CD4-positive, alpha-beta T cell treated with Interferon gamma for 1 hour (primary cell): ENCODE measurements at places on chromosomes 4 and X.

- DNase-seq: no peak
Measured at GRCh38 chr4:186881521-186882220, 158.0 kb upstream of the FAT1 start.

DNA sequence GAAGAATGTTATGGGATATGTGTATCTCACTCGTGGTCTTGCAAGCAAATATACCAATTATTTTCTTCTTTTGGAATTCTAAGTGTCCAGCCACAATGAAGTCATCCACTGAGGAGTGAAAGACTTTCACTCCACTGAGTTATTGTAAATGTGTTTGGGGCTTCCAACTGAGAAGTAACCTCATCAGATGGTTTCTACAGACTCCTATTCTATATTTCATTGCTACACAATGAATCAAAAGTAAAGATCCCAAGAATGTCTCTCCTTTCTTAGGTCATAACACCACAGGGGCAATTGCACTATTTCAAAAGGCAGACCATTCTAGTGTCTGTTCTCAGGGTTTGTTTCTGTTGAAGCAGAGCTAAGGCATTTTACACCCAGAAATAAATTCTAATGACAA is 12.3 kb upstream of the VCX2 start:
- DNase-seq: no peak

GRCh38 chrX:20374900-20375438 is 108.3 kb upstream of the RPS6KA3 start:
- no peak for DNase-seq

- no peak for DNase-seq
Measured at GRCh38 chr4:107183155-107183774, 147.2 kb upstream of the DKK2 start.

- no peak for DNase-seq
Measured at GRCh38 chrX:147838465-147839131, 73.1 kb upstream of the FMR1 start.

- no peak for DNase-seq
Measured at GRCh38 chr4:1771555-1772305, 21.4 kb upstream of the FGFR3 start.

GRCh38 chr4:123417813-123418212 is 21.2 kb downstream of the SPRY1 start:
- no peak for DNase-seq

- DNase-seq: no peak
Measured at GRCh38 chrX:119817130-119817690, 25.8 kb upstream of the RPL39 start.

DNA sequence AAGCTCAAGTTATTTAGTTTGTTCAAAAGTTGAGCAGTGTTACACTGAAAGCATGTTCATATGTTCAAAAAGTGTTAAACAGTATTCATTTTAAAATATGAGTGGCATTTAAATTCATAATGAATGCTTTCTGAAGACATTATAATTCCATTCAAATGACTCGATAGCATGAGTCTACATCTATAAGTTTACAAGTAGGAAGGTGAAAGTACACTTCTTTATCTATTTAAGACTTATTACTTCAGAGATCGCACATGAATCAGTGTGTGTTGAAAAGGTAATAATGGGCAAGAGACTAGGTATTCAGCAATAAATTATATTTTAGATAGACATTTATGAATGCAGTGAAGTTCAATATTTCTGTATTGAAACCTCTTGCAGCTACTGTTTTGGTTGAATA is 456.1 kb downstream of the GRXCR1 start:
- DNase-seq: no peak

DNA sequence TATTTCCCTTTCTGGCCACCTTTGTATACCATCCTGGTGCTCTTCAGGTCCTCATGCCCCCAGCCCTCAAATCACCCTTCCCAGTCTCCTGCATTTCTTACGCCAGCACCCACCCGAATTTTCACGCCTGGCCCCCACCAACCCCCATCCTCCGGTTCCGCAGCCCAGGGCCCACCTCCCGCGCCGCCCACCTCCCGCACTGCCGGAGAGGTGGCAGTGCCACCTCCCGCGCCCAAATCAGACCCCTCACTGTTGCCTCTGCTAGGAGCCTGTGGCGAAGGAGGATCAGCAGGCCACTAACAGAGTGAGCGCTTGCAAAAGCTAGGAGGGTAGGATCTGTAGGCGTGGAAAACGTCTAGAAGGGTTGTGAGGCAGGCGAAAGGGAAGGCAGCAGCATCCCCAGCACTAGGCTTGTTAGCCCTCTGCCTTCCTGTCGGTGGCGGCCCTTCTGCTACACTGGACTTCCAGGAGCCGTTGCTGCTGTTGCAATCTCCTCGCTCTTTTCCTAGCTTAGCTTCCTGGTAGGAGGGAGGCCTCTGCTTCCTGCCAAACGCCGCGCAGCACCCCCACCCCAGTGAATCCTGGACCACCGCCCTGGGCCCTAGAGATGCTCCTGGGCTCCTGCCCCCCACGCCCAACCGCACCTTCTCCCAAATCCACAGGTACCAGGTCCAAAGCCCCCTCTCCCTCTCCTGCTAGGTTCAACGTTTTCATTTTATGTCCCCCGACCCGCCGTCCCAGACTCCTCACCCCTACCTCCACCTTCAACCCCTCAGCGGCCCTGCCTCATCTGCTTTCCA is 51.0 kb downstream of the SPIN2B start:
- DNase-seq: no peak

GRCh38 chrX:41607264-41607832 is 81.4 kb upstream of the GPR34 start:
- no peak for DNase-seq

DNA sequence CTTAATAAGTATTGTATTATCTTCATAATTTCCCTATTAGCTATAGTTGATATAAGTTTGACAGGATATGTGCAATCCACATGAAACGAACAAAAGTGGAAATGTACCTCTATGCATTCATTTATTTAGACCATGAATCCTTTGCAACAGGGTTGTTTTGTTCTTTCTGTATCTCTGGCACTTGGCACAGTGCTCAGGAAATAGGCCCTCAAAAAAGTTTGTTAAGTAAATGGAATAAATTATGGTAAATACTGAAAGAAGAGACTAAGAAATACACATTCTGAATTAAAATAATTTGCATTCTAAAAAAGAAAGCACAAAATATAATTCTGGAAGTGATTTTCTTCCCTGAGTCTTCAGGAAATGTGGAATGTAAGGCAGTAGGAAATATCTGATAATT is 39.3 kb downstream of the TAPT1 start:
- no peak for DNase-seq

- DNase-seq: no peak
Measured at GRCh38 chr4:154714339-154715040, 29.3 kb upstream of the LRAT start.

DNA sequence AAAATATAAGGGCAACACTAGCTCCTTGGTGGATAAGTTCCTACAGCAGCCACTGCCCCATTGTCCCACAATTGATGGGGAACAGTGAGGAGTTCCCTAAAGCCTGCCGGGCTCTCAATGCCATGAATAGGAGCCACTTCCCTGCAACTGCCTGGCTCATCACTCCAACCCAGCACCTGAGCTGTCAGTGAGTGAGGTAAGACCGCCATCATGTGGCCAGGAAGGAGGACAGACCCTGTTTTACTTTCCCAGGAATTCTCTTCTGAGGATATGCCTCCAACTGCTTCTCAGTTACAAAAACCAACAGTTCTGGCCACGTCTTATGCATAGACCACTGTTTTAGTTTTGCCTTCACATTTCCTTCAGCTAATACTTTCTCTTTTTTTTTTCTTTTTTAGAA is 45.5 kb downstream of the SRPX start:
- DNase-seq: no peak

GRCh38 chrX:69919749-69920148 is 130.0 kb downstream of the AWAT2 start:
- no peak for DNase-seq

GRCh38 chr4:183099537-183100297 is 660 bp downstream of the WWC2 start:
- DNase-seq: no peak

DNA sequence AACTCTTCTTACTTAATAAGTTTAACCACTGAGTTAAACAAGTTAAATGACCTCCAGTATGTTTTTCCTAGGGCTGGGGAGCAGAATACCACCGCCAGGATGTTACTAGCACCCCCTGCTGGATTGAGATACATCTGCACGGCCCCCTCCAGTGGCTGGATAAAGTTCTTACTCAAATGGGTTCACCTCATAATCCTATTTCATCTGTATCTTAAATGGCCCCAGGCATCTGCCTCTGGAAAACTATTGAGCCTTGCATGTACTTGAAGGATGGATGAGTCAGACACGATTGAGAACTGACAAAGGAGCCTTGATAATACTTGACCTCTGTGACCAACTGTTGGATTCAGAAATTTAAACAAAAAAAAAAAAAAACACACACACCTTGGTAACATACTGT is 61.5 kb upstream of the MMAA start:
- peak; percentile 25 for DNase-seq

DNA sequence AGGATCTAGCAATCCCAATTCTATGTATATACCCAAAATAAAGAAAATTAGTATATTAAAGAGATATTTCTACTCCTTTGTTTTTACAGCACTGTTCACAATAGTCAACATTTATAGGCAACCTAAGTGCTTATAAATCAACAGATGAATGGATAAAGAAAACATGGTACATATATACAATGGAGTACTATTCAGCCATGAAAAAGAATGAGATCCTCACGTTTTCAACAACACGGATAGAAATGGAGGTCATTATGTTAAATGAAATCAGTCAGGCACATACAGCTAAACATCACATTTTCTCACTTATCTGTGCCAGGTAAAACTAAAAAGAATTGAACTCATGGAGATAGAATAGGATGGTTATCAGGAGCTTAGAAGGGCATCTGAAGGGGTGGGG is 45.6 kb upstream of the PABPC5 start:
- DNase-seq: no peak

GRCh38 chrX:132292793-132293192 is 73.5 kb upstream of the RAP2C start:
- DNase-seq: no peak

- DNase-seq: no peak
Measured at GRCh38 chr4:87978681-87979080, 3.2 kb downstream of the SPP1 start.

- DNase-seq: peak; percentile 82
Measured at GRCh38 chrX:151393514-151393913, 3.5 kb upstream of the VMA21 start.

DNA sequence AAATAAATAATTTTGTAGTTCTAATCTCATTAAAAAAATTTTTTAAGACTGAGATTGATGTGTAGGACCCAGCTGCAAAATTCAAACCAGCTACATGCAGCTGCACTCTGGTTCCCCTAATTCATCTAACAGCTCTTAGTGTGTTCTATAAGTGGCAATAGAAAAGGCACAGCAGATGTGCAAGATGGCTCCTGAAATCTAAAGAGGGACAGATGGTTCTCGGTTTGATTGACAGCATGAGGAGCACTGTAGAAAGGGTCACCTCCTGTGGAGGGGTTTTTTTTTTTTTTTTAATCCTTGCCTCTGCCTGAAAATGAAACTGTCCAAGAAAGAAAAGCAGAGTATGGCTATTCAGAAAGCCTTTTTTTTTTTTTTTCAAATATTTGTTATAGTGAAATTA is 16.9 kb upstream of the OCIAD1 start:
- no peak for DNase-seq

GRCh38 chrX:132227383-132228112 is 8.3 kb upstream of the RAP2C start:
- no peak for DNase-seq

DNA sequence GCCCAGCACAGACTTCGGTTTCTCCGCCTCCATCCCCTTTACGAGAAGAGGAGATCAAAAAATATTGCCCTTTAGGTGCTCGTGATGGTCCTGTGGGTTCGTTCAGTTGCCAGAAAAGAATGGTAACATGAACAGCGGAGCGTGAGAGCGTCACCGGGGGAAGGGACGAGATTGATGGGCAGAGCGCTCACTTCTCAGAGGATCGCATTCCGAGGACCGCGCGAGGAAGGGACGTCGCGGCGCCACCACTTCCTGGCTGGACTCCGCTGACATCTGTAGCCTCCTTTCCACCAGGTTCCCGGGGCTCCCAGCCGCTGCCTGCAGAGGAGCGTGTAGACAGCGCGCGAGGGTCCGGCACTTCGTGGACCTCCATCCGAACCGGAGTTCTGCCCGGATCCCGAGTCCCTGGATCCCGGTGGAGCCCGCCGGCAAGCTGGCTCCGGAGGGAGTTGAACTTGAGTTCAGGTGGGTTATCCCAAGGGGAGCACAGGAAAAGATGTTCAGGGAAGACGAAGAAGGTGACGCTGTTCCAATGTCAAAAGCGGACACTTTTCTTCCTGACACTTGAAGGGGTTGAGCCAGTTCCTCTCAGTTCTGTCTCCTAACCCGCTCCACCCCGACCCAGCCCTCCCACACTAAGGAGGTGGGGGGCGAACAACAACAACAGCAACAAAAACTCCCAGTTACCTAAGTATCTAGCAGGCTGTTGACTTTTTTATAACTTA is 484 bp downstream of the GALNTL6 start:
- no peak for DNase-seq

DNA sequence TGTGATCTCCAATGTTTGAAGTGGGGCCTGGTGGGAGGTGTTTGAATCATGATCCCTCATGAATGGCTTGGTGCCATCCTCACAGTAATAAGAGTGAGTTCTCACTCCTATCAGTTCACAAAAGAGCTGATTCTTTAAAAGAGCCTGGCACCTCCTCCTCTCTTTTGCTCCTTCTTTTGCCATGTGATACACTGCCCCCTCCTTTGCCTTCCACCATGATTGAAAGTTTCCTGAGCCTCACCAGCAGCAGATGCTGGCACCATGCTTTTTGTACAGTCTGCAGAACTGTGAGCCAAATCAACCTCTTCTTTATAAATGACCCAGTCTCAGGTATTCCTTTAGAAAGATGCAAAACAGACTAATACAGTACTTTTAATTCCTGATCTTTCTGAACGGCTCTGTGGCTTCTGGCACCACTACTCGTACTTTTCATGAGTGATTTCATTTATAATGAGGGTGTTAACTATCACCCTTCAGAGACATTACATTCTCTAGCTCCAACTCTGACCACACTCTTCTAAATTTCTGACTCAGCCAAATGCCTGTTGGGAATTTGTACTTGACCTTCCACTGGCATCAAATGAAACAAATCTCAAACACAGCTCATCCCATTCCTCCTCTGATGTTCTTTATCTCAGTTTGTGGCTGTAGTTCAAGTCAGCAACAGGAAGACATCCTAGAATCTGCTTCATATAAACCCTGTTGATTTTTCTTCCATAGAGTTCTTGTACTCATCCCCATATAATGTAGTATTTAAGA is 4.2 kb downstream of the UFSP2 start:
- no peak for DNase-seq

GRCh38 chr4:30717208-30718020 is 2.8 kb upstream of the PCDH7 start:
- no peak for DNase-seq

- no peak for DNase-seq
Measured at GRCh38 chrX:10781847-10782530, 161.6 kb upstream of the MID1 start.

DNA sequence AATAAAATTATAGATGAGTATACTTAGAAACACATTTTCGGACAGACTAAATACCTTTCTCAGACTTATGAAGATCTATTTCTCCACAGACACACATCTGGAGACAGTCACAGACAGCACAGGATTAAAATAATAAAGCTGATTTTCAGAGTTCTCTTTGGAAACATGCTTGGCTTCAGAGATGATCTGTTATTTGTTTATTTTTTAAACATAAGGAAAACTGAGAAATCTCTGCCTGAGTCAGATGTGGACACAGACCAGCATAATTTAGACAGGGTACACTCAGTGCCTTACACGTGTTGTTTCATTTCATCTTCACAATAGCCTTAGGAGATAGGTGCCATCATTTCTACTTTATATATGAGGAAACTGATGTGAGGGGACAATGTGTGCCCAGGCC is 92.1 kb downstream of the SLC9A7 start:
- DNase-seq: no peak
